Activated CD8-positive, alpha-beta memory T cell treated with anti-CD3 and anti-CD28 coated beads for 1 hour (primary cell): ENCODE measurements at places on chromosomes 11 and 22.

- DNase-seq = no peak
Observed at GRCh38 chr11:64546600-64546999, 44.4 kb upstream of the SLC22A12 start.

DNA sequence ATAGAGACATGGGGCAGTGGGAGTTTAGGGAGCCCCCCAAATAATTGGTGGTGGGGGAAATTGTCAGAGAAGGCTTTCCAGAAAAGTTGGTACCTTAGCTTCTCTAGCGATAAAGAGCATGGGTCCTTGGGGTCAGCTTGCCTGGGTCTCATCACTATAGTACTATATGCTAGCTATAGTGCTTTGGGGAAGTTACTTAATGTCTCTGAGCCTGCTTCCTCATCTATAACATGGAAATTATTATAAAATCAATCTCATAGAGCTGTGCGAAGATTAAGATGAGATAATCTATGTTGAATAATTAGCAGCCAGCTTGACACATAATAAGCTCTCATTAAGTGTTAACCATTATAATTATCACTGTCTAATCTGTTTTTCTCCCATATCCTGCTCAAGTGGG is 41.2 kb downstream of the STIM1 start:
- DNase-seq = no peak

GRCh38 chr11:112537846-112538330 is 277.2 kb upstream of the PLET1 start:
- DNase-seq = no peak

GRCh38 chr11:97163631-97164191 is 773.9 kb downstream of the JRKL start:
- no peak for DNase-seq

DNA sequence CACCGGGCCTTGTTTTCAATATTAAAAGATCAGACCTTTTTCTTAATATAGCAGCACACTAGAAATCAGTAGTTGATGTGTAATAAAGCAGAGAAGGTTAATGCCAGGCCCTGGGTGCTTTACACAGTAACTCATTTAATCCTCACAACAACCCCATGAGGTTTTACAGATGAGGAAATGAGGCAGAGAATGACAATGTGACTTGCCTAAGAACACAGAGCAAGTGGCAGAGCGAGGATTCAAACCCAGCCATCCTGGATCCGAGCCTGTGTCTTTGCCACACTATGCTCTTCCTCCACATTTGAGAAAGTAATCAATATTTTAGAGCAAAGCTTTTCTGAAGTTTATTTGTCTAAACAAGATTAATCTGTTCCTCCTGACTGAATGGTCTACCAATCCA is 7.2 kb downstream of the JAML start:
- DNase-seq = no peak
